ENCODE measurements at places on chromosomes 7 and 10. TPM values are rescaled to one million over a fixed set of nuclear protein-coding genes. Genes with fewer than 3 reads are reported as not detected.

ANKRD30A gene
- polyA plus RNA-seq: not detected

TRIM4 gene
- polyA plus RNA-seq: 6.8 TPM

VWA2 gene
- not detected for polyA plus RNA-seq

SUN3 gene
- polyA plus RNA-seq: not detected

REEP3 gene
- 13.7 TPM for polyA plus RNA-seq

CCDC136 gene
- 13.5 TPM for polyA plus RNA-seq

DNA sequence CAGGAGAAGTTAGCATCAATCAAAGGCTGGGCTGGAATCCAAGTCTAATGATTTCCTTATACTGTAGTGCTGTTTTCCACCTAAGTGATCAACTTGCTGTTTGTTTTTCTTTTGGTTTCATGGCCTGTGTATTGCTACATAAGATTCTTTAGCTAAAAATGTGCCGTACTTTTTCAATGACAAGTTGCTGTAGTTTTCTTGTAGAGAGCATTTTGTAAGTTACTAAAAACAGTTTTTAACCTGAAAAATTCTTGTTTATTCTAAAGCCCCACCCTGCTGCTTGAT lies 1.3 kb downstream of the HELLS start:
- no peak for DNase-seq

DNA sequence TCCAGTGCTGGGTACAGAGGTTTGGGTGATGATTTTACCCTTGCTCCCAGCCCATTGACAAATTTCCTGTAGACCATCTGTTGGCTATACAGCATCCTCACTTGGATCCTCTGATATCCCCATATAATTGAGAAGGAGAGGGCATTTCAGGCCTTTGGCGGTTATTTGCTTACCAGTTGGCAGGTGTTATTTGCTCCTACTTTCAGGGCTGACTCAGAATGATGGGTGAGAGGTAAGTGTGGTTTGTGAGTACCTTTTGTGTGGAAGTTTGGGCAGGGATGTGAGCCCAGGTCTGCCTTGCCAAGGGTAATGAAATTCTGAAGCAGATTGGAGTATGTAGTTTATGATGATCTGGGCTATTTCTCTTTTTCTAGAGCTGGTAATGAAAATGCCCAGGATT lies 93.6 kb downstream of the LRMDA start:
- DNase-seq: no peak

GRCh38 chr10:78981970-78982281 lies 86.8 kb upstream of the ZMIZ1 start:
- DNase-seq: peak; percentile 52

DNA sequence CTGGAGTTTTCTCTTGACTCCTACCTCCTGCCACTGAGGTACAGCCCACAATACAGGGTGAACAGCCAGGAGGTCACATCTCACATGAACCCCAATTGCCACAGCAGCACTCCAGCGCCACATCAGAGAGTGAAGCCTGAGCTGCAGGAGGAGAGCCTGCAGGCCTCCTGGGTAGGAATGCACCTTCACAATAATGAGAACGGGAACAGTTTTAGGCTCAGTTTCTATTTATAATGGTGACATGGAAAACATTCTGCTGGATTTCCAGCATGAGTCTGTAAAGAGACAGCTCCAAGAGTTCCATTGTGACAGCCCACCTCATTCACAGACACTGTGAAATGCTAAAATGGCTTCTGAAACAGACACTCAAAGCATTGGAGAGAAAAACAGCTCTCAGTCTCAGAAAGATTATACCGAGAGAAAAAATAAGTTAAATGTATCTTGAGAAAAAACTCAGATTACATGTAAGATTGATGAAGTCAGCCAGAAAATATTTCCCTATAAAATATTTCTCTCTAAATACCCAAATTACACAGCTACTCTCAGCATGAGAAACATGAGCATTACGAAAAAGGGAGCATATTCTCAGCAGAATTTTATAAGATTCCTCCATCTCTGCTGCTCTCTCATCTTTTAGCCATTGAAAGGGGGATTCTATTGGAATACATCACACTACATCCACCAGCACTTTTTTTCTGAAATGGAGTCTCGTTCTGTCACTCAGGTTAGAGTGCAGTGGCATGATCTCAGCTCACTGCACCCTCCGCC lies 11.3 kb downstream of the ZNF680 start:
- DNase-seq: no peak

DNA sequence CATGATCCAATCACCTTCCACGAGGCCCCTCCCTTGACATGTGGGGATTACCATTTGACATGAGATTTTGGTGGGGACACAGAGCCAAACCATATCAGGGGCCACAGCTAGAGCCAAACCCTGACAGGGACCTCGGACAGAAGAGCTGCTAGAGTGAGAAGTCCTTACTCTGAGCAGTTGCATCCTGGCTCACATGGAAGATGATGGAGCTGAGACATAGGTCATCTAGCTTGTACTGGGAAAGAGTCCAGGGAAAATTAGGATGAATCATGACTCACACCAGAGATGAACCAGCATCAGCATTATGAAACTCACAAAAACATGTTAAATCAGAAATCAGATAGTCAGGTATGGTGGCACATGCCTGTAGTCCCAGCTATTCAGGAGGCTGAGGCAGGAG lies 12.8 kb upstream of the FMC1 start:
- no peak for DNase-seq

DNA sequence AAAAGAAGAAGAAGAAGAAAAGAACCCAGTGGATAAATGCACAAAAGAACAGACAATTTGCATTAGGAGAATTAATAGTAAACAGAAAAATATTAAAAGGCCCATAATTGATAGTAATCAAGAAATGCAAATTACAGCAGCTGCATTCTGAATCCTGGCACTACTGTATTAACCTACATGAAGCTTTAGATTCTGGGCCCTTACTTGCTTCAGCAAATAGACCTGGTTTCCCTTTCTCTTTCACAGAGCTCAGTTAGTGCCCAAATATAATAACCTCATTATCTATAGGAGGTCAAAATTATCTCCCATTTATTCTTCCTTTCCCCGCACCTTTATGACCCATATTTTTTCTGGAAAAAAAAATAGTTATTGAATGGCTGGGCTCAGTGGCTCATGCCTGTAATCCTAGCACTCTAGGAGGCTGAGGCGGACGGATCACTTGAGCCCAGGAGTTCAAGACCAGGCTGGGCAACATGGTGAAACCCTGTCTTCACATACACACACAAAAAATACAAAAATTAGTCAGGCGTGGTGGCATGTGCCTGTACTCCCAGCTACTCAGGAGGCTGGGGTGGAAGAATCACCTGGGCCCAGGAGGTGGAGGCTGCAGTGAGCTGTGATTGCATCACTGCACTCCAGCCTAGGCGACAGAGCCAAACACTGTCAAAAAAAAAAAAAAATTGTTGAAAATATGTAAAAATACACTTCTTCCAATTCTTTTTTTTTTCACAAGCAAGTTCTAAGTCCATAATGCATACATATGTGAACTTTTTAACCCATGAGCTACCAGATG lies 36.0 kb upstream of the PIK3AP1 start:
- DNase-seq: no peak

GRCh38 chr7:88452646-88453045 lies 146.0 kb upstream of the STEAP4 start:
- DNase-seq: no peak

DNA sequence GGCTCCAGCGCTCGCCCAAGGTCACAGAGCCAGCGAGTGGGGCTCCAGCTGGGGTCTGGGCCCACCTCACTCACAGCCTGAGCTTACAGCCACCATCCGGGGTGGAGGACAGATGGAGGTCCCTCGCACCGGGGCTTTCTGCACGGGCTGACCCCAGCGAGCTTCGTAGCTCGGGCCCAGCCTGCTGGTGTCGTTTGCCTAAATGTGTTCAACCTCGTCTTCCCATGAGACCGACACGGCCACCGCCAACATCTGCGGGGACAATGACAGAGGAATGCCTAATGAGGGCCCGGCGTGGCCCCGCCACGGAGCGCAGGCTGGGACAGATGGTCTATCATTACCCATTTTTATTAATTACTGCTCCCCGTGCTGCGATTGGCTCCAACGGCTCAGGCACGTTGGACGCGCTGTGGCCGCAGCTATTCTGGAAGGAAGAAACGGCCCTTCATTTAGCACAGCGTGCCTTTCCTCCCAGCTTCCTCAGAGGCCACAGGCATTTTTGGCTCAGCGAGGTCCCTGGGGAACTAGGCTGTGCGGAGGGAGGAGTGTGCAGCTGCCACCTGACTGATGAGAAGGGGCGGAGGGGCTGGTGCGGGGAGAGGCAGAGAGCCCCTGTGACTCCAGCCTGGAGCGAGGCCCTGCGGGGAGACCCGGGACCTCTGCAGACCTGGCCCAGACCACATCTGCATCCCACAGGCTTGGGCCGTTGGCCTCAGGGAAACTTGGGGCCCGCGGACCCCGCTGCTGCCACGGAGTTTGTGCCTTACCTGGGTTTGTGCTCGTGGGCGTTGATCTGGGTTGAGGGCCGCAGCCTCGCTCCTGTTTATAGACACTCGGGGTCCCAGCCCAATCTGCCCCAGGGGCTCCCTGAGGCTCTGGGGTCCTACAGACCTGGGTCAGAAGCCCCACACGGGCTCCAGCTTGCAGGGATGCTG lies 22.9 kb upstream of the ELFN1 start:
- peak; percentile 55 for DNase-seq

- no peak for DNase-seq
Measured at GRCh38 chr7:32244806-32245345, 174.7 kb upstream of the PDE1C start.

- no peak for DNase-seq
Measured at GRCh38 chr10:121501796-121502195, 96.4 kb downstream of the FGFR2 start.

- DNase-seq: no peak
Measured at GRCh38 chr10:1249142-1249920, 193.1 kb downstream of the WDR37 start.

GRCh38 chr10:117622471-117623184 lies 80.1 kb downstream of the EMX2 start:
- no peak for DNase-seq

GRCh38 chr10:17062009-17062408 lies 67.6 kb downstream of the CUBN start:
- DNase-seq: no peak

DNA sequence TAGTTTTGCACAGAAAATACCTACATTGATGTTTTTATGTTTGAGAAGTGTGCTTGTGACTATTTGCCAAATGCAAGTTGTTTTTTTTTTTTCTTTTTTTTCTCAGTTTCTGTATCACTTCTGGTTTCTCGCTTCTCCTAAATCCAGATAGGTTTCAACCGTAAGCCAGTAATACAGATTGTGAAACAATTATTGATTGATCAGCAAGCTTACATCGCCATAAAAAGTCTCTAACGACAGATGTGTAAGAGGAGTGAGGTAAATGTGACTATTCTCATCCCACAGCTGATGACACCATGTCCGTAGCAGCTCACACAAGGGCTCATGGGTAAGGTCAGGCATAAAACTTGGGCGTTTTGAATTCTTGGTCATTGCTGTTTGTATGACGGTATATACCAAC lies 202.8 kb upstream of the AKR1E2 start:
- no peak for DNase-seq

DNA sequence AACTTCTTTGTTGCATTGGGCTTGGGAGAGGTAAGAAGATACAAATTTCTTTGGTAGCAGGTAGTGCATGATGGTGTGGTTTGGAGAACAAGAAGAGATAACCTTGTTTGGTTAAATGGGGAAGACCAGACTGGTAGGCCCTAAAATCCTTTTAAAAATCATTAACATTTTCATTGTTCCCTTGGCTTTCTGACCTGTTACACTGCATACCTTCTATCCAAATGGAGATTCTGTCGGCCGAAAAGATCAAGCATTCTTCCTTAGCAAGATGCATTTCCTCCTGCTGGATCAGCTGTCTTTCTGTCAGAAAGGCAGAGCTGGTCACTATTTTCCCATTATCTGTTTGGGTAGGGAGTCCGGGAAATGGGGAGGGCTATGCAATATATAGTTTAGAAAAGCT lies 33.7 kb downstream of the AGK start:
- DNase-seq: no peak

- no peak for DNase-seq
Measured at GRCh38 chr10:98370831-98371820, 43.9 kb downstream of the PYROXD2 start.

DNA sequence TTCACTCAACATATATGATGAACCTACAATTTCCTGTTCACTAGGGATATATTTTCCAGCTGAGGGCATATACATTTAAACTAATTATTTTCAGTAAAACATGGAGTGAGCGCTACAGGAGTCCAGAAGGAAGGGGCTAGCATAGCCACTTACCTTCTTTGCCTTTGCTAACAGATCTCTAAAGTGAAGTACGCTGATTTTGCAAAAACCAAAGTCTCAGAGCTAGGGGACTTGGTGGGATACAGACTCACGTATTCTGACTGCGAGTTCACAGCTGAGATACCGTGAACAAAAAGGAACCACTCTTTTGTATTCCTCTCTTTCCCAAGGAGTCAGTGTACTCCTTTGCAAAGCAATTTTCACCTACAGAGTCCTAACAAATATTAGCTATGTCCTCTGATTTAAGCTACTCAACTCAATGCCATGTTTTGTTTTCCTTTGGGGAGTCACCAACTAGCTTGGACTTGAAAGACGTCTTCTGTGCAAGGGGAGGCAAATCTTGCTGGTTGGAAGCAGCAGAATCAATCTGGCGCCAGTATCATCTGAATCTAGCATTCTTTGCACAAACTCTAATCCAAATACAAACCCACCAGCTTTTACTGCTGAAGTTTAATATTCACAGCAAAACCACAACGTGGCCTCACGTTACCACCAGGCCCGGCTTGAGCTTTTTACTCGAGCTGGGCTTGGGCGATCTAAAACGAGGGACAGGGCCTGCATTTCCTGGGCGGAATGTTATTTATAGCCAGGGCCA lies 657 bp downstream of the CDNF start:
- DNase-seq: no peak

DNA sequence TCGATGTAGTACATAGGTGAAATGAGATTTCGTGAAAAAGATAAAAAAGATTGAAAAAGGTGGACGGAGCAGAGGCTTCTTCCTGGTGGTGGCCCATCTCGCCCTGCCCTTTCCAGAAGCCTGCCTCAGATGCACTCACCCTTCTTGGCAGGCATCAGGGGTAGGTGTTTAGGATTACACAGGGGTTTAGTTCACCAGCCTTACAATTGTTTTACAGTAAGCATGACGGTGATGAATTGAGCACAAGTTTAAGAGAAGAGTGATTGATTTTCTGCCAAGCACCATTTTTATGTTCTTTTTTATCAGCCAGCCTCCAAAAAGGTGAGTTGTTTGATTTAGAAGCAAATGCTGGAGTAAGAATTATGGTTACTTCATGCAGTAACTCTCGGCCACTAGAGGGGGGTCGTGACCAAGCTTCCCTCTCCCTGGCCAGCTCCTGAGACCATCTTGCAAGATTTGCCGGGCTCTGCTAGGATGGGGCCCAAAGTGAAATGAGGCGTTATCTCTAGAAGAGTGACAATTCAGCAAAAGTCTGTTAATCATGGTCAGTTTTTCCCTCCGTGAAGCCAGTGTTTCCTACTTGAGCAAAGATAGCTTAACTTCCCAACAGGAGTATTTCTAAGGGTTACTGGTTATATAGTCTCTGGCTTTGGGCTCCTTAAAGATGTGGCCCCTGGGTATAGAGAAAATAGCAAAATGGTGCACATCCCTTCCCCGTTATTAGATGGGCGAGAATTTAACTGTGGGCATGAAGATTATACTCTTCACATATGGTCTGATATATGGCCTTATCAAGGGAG lies 228.8 kb downstream of the BMPER start:
- DNase-seq: peak; percentile 55

Measured in heart right ventricle (tissue), 16 donors.